ENCODE measurements at places on chromosomes 7 and 10.

DNA sequence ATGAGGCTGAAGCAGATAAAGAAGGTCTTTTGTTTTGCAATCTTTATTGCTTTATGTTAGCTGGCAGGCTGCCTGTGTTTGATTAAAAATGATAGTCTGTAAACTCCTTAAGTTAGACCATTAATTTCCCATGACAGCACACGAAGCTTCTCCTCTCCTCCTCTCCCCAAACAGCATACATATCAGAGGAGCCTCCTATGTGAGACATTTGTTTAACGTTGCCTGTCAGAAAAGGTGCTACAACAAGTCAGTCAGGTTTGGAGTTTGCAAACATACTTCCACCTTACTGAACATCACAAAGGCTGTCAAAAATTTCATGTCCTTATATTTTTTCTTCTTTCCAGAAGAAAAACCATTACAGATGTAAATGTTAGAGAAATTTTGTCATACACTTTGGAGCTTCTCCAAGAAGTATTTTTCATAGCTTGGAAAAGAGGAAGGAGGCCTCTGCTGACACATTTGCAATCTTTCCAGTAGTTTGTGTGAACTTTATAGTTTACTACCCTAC, 393.1 kb downstream of the EXOC4 start:
- DNase-seq: no peak

- no peak for DNase-seq
These were observed 62.6 kb downstream of the AOC1 start for GRCh38 chr7:150914966-150915365.

- no peak for DNase-seq
These were observed 254.0 kb downstream of the USP6NL start for GRCh38 chr10:11357439-11357838.

GRCh38 chr10:47418321-47418720, 34.2 kb upstream of the ZNF488 start:
- no peak for DNase-seq

DNA sequence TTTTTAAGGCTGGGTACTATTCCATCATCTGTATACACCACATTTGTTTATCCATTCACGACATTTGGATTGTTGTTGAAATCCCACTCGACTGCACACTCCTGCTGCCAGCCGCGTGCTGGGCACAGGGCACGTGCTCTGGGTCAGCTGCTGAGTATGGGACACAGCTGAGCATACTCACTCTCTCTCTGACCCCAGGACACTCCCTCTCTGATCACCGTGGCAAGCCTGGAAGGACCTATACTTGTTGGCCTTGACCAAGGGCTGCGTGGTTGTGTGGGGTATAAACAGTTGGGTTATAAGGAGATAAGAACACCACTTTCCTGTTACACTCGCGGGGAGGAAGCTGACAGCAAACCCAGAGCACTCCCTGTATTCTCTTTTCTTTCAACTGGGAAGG, 153.0 kb upstream of the RHEB start:
- DNase-seq: no peak

- no peak for DNase-seq
These were observed 249.3 kb upstream of the NEBL start for GRCh38 chr10:21146436-21146789.

- no peak for DNase-seq
These were observed 128.4 kb downstream of the BICC1 start for GRCh38 chr10:58641095-58641531.

- DNase-seq: no peak
These were observed 27.6 kb downstream of the MKRN1 start for GRCh38 chr7:140451716-140452115.

DNA sequence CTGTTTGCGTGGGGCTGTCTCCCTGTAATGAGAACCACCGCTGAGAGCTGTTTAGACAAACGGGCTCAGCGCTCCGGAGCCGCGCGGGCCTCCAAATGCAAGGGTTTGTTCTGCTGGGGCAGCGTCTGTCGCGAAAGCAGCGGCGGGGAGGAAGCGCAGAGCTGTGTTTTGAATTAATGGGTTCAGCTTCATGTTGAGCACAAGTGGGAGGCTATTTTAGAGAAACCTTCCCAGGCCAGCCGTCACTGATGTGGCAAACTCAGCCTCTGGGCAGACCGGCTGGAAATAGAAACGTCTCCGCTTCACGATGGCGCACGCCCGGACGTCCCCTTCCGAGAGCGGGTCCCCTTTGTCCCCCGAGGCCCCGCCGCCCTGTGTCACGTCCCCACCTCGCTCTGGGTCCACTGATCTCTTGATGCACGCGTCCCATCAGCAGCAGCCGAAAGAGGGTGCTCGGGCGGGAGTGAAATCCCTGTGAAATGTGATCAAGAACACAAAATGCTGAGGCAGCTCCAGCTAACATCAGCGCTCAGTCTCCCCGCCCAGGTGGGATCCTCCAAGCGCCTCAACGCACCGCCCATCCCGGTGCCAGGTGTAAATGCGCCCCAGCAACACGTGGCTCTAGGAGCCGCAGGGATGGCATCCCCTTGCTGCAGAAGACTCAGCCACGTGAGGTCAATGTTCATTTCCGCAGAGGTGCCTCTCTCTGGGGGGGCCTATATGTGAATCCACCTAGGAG, 44.9 kb downstream of the BAMBI start:
- peak; percentile 11 for DNase-seq

DNA sequence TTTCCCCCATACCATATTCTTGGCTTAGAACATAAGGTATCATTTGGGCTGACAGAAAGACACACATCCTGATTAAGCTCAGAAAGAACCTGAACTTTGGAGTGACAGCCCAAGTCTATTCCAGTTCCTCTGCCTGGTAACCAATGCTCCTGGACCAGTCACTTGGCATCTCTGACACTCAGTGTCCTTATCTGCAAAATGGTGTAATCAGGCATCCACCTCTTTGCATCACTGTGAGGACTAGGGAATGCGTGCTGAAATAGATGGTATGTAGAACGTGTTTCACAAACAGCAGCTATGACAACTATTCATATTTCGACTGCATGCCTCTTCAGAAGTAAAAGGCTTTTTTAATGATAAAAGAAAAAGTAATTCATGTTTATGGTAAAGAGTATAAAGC, 26.2 kb upstream of the PIK3AP1 start:
- DNase-seq: no peak

GRCh38 chr10:23981520-23982309, 227.2 kb upstream of the KIAA1217 start:
- no peak for DNase-seq

- DNase-seq: no peak
These were observed 3.4 kb upstream of the CTBP2 start for GRCh38 chr10:125163803-125164202.

GRCh38 chr7:13279854-13280435, 592.5 kb downstream of the ARL4A start:
- no peak for DNase-seq

DNA sequence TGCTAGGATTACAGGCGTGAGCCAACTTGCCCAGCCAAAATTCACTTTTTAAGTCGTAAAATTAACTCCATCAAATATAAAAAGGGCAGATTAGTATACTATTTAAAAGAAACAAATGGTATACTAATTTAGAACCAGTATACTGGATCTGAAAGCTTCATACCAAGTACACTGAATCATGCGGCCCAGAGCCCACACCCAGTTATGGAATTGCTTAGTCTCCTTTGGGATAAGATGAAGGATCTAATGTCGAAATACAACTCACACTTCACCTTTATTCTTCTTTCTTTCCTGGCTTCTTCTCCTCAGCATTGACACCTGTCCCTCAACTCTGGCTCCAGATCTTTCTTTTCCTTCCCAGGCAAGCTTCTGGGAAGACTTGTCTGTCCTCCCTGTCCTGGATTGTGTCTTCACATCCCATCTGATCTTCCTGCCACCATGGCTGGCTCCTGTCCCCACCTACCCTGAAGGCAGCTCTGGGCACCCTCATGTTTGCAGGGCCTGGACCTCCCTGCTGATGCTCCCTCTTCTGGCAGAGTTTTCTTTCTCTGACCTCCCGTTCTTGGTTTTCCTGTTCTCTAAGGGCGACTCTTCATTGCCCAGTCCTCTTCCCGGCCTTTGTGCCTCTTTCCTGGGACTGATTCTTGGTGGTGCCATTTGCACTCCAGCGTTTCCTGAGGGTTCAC, 57.8 kb upstream of the CTBP2 start:
- DNase-seq: no peak

GRCh38 chr10:131678171-131678570, 222.6 kb upstream of the PPP2R2D start:
- no peak for DNase-seq

DNA sequence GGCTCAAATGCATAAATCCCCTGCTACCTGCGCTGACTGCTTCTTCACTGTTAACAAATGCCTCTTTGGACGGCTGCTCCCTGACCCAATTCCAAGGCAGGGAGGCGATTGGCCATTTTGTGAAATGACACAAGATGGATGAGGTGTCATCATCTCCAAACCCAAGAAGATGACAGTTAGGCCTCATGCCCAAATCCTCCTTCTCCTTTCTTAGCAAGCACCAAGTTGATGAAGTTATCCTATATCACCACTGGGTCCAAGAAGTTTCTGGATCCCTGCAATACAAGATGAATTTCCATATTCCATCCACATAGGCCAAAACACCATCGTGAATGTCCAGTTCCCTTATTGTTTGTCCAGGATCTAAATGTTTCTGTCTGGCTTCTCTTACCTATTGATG, 98.5 kb upstream of the RAB11FIP2 start:
- no peak for DNase-seq

- DNase-seq: peak; percentile 34
These were observed 53.0 kb upstream of the AGR3 start for GRCh38 chr7:16934722-16935340.

- DNase-seq: no peak
These were observed 28.9 kb upstream of the BAIAP2L1 start for GRCh38 chr7:98429799-98430198.

GRCh38 chr7:101273206-101273605, 28.3 kb upstream of the FIS1 start:
- DNase-seq: no peak

DNA sequence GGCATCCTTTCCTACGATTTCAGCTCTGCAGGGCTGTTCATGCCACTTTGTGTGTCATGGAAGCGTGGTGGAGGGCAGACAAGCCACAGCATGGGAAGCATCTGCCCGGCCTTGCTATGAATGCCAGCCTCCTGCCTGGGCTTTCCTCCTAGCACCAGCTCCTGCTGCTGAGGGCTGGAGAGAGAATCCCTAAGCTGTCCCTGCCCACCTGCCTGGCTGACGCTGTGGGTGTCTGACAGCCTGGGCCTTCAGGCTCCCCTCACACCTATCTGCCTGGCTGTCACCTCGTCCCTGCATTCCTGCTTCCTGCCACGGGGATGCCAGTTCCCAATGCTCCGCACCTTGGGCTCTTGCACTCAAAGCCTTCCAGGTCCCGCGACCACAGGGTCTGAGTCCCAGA, 606.5 kb upstream of the MGMT start:
- no peak for DNase-seq

DNA sequence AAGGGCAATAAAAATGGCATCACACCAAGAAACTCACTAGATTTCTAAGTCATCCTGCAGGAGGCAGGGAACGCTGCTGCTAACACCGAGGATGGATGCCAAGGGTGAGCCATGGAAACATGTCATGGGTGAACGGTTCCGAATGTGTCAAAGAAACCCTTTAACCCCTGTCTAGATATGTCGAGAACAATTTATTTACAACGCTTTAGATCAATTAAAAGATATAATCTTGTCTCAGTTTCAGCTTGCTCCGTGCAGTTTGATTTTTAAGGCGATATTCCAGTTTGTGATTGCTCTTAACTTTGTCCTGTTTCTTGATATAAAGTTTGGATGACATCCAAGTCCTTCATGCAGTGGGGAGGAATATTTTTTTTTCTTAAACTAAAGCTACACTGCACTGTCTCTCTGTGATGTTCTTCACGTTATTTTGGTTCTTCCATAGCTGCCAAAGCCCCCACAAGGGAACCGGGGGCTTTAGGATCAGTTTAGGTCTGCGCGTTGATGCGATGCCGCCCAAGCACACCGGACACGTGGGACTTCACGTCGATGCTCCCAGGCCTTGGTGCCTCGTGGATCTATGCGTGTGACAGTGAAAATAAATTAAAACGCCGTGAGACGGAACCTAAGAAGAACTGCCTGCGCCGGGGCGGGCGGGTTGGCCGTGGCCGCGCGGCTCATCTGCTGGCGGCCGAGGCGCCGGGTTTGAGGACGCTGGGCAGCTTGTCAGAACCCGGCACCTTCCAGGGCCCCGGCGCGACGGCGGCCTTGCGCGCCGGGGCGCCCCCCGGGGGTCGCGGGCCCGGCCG, 220.3 kb downstream of the PHTF2 start:
- DNase-seq: peak; percentile 6

DNA sequence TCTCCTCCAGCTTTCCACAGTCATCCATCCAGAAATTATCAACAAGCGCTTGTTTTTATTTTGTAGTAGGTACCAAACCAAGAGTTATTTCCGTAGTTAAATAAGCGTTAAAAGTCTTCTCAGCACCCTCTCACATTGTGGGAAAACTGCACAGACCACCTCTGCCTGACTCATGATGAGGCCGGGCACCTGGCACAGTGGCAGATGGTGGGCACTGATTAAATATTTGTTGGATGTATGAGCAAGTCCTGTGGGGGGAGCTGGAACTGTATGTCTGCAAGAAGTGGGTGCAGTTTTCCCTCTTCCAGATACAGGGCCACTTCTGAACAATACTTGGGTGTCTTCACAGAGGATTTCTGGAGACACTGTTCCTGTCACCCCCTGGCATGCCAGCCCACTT, 5.3 kb upstream of the REPIN1 start:
- DNase-seq: no peak

DNA sequence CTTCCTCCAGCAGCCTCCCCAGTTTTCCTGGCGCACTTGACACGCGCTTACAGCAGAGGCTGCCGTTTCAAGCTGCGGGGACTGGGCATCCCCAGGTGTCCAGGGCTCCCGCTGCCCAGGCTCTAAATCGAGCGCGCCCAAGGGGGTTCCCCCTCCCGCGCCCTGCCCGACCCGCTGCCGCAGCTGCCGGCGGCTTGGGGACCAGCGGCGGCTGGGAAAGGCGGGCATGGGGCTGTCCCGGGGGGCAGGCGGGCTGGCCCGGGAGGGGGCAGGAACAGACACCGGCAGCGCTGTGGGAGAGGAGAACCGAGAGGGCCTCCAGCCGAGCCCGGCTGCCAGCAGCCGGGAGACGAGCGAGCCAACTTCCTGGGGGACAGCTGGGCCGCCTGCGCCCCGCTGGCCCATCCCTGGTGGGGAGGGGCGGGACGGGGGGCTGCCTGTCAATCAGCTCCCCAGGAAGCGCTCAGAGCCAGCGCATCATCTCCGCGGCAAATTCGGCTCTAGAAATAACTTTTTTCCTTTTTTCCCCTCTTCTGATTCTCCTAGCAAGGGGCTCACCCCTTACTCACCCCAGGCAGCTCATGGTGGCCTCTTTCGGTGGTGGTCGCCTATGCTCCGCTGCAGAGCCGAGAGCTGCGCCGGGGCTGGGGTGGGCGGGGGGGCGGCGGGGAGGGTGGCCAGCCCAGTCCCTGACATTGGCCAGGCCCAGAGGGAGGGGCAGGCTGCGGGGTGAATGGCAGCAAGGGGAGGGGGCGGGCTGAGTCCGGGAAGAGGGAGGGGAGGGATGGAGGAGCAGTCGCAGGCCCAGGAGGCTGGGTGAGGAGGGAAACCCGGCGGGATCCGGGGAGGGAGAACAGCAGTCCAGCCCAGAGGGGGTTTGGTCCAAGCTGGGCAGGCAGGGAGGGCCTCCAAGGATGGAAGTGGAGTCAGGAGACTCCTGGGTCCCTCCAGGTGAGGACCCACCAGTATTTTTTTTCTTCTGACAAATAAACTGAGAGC, 14.7 kb downstream of the GRID2IP start:
- DNase-seq: no peak
